ENCODE measurements at places on chromosomes 3 and 15.

- no peak for DNase-seq
These were observed 139.9 kb downstream of the SRGAP3 start for GRCh38 chr3:9109568-9109914.

DNA sequence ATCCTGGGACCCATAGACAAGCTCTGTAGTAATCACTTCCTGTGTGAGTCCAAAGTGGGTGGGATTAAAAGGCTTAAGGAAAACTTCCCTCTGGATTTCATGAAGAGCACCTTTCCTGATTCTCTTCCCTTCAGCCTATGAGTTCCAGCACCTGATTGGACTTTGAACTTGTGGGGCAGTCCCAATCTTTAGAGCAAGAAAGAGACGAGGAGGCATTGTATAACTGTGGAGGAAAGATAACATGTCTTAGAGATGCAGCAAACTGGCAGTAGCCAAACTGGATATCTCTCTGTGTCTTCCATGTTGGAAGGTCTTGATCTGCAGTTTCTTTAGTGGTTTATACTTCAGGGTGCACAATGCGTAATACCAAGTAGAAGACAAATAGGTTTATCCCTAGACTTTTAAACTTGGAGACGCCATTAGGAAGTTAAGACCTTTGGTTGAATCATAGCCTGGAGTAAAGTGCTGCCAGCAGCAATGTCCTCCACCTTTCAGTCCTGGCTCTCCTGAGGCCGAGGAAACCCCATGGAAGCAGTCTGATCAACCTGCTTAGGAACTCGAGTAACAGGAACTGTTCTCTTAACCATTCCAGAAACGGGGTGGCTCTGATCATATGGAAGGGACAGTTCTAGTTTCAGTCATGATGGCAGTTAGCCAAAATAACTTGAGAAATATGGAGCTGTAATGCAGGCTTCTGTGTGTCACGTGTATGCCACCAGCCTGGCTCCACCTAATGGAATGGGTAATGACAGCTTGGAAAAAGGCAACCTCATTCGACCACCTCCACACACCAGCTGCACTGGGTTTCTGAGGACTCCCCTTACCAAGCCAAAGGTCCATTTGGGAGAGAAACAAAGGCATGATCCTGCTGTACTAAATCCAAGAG lies 4.7 kb downstream of the EIF1B start:
- no peak for DNase-seq

- DNase-seq = no peak
These were observed 68.9 kb downstream of the ARMC8 start for GRCh38 chr3:138256022-138256421.

GRCh38 chr15:44381236-44381635 lies 46.2 kb upstream of the CTDSPL2 start:
- no peak for DNase-seq

- no peak for DNase-seq
These were observed 321.2 kb upstream of the TLE3 start for GRCh38 chr15:70418943-70419342.

- DNase-seq = no peak
These were observed 6.4 kb downstream of the BDH1 start for GRCh38 chr3:197549261-197549885.

GRCh38 chr15:99213187-99213811 lies 36.1 kb downstream of the TTC23 start:
- DNase-seq = peak; percentile 66

DNA sequence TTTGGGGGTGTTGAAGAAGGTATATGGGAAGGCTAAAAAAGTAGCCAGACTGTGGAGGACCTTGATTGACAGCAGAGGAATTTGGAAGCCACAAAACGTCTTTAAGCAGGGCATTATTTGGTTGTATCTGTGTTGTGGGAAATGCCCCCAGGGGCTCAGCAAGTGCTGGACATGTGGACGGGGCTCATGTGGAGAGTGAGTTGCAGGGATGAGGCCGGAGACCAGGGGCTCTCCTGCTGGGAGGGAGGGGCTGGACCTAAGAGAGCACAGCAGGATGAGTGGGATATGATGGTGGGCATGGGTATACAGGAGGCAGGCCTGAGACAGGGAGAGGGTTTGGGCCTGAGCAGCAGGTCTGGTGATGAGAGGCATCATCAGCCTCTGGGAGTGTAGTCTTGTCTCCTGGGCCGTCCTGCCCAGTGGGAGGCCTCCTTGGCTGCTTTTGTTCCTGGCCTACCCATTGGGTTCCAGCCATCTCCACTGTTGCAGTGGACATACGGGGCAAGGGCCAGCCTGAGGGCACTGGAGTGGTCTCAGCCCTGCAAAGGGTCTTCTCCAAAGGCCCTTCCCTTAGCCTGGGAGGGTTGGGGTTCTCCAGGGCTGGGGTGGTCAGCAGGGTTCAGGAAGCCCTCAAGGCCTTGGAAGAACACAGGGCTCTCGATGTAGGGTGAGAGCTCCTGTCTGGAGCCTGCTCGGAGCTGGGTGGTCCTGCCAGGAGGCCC lies 27.5 kb downstream of the ACAD9 start:
- no peak for DNase-seq

- no peak for DNase-seq
These were observed 2.6 kb downstream of the TMCC1 start for GRCh38 chr3:129890891-129891290.

Data from CD4-positive, alpha-beta T cell treated with Interleukin-4 for 4 hours (primary cell).